ENCODE measurements at places on chromosomes 7 and 10.

- no peak for DNase-seq
These were observed 261.0 kb downstream of the HDAC9 start for GRCh38 chr7:18756378-18757050.

DNA sequence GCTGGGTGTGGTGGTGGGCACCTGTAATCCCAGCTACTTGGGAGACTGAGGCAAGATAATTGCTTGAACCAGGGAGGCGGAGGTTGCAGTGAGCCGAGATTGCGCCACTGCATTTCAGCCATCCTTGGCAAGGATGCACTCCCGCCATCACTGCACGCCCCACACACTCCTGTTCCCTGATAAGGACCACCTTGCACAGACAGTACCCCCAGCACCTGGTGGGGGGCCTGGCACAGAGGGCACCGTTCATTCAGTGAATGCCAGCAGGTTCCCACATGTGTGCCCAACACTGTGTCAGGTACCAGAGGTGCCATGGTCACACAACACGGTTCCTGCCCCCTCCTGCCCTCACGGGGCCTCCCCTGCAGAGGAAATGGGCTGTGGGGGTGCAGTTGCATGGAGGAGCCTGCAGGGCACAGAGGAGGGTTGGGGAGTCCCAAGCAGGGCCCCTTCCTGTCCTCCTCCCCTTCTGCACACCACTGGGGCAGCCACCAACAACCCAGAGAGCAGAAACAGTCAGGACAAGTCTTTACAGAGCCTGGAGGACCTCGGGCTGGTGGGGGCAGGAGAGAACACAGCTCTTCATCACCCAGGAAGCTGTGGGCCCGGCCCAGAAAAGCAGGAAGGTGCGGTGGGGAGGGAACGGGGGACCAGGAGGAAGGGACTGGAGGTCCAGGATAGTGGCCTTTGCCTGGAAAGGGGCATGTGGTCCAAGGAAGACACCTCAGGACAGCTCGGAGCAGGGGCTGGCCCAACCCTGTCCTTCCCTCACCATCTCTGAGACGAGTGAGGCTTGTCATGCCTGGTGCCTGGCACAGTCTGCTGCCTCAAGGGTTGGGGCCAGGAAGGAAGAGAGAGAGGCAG, 7.1 kb downstream of the CRYGN start:
- no peak for DNase-seq

DNA sequence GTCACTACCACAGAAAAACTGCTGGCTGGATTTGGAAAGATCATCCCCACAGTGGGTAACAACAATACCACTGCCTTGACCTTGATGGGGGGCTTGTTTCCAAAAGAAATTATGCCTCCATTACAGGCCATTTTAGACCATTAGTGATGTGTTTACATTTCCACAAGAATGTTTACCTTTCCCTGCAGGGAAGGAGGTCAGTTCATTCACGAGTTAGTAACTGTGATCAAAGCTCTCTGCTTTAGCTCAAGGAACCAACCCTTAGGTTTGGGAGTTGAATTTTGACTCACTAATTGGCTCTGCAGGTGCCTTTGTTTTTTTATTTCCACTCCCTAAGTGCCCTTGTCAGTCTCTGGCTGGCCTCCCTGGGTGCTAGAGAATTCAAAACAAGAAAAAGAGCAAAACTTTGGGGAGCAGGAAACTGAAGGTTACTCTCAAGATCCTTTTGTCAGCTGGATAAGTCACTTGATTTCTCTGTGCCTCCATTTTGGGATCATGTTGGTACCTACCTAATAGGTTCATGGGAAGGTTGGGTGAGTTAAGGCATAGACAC, 41.1 kb upstream of the NUPR2 start:
- DNase-seq: no peak

GRCh38 chr10:31343009-31343408, 24.0 kb downstream of the ZEB1 start:
- DNase-seq: no peak

DNA sequence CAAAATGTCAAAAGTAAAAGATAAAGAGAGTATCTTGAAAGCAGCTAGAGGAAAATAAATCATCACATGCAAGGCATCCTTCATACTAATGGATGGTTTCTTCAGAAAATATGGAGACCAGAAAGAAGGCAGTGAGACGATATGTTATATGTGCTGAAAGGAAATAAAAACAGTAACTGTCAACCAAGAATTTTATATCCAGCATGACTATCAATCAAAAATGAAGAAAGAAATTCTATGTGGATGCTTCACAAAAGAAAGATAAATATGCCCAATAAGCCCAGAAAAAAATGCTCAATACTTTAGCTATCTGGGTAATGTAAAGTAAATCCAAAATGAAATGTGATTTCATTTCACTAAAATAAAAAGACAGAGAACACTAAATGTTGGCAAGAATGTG, 142.1 kb downstream of the DGKI start:
- DNase-seq: no peak

- DNase-seq: no peak
These were observed 152.8 kb downstream of the MACC1 start for GRCh38 chr7:20064181-20064970.

DNA sequence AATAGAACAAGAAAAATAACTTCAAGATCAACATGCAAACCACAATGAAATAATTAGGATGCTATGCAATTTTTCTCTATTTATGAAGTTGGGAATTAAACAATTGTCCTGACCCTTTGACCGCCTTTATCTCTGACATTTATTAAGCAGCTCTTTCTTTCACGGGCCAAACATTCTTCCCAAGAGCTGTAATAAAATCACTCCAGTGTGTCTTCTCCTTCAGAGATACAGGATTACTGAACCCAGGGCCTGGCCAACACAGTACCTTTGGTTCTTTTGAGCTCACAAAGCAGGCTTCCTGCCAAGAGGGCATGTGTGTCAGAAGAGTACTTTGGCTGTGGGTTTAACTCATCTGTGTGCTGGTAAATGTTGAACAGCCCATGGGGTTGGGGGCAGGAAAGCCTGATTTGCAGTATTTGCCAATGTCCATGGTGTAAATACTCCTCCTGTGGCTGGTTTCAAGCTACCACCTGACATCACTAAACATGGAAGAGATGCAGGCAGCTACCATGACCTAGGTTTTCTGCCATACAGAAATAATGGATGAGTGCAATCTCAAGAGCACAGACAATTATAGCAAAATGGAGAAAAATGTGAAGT, 121.7 kb downstream of the FANK1 start:
- no peak for DNase-seq

GRCh38 chr7:149753375-149754233, 19.8 kb downstream of the ZNF467 start:
- DNase-seq: no peak
